ENCODE measurements at places on chromosomes 4 and X.
A peak's percentile ranks its signal among the peaks of the same experiment; 100 is the strongest.

GRCh38 chr4:71709961-71710360, 73.9 kb downstream of the GC start:
- DNase-seq: no peak

DNA sequence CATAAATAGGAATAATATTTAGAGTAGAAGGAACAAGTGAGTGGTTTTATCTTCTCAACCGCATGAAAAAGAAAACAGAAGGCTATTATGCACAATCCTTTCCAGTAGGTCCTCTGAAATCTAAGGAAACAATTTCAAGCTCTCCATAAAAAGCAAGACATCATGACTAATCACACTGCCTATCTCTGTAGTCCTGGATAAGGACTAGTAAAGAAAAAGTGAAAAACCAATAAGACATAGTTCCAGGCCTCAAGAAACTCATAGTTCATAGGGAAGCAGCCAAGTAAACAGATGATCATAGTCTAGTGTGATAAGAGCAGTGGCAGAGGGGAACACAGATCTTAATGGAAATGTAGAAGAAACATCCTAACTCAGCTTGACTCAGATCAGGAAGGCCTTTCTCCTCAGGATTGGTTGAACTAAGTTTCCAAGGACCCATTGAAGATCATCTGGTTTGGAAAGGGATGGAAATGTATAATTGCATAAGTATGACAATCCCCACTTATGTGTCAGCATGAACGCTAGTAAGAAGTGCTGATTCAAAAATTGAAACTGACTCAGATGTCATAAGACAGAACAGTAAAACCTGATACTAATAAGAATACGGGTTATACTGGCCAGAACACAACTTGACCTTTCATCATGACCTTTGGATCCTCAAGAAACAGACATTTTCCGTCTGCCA, 155.3 kb downstream of the GRIA3 start:
- peak; percentile 34 for DNase-seq

DNA sequence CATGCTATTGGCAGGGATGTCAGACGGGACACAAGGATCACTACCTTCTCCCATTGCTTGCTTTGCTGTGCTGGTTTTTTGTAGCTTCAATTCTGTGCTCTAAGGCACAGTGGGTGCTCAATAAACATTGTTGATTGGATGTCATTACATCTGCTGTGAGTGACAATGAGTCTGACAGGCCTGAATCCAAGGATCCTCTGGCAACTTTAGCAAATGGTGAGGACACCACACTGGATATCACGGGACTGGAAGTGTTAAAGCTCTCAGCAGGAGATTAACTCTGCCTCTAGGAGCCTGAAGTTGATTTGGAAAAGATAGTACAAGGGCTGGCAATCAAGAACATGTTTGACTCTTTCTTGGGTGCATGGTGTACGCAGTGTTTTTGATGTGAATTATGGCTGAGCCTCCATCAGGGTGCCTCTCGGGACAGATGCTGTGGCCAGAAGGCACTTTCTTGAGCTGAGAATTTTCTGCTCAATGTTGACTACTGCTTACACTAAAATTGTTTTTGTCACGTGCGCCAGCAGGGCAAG, 217.9 kb downstream of the ARAP2 start:
- no peak for DNase-seq

- DNase-seq: no peak
These were observed 135.5 kb downstream of the REPS2 start for GRCh38 chrX:17081968-17082367.

DNA sequence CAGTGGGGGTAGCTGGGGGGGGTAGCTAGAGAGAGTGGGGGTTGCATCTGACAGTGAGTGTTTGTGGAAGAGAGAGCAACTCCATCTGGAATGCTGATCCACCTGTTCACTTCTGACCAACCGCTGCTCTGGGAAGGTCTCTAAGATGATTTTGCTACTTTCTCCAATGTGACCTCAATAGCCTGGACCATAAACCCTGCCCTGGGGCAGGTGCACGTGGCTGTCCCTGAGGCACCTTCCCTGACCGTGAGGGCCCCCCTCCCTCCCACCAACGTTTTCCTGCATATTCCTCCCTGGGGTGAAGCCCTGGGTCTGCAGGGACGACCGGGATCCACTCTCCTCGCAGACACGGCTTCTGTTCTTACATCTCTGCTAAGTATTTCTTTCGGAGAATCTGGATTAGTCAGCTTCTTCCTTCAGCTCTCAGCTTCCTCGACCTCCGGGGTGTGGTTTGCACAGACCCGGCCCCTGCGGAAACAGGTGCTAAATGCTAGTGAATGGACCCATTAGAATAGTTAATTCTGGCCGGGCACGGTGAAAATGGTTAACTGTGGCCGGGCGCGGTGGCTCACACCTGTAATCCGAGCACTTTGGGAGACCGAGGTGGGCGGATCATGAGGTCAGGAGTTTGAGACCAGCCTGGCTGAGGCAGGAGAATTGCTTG, 21.4 kb upstream of the PLCXD1 start:
- DNase-seq: no peak

DNA sequence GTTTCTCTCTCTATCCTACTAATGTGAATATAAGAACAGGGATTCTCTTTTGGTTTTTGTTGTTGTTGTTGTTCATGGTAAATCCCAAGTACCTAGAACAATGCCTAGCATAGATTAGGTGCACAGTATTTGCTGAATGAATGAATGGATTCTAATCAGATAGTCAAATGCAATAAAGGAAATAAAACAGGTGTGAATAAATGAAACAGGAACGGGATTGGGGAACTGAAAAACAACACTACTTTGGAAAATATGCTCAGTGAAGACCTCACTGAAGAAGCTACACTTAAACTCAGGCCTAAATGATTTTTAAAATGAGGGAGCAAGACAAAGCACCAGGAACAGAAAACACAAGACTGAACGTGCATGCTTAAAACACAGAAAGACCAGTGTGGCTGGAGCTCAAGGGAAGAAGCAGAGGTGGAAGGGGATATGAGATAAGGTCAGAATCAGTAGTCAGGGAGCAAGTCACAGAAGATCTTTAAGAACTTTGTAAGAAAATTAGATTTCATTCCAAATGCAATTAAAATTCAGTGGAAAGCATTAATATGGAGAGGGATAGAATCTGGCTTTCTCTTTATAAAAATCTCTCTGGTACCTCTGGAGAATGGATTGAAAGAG, 144.7 kb downstream of the ZAR1 start:
- no peak for DNase-seq

- no peak for DNase-seq
These were observed 69.7 kb upstream of the H2AZ1 start for GRCh38 chr4:100019821-100020220.

DNA sequence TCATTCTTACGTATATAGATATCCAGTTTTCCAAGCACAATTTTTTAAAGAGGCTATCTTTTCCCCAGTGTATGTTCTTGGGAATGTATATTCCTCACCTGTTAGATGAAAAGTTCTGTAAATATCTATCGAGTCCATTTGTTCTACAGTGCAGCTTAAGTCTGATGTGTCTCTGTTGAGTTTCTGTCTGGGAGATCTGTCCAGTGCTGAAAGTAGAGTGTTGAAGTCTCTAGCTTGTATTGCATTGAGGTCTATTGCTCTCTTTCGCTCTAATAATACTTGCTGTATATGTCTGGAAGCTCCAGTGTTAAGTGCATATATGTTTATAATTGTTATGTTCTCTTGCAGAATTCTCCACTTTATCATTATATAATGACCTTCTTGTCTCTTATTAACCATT, 373.1 kb downstream of the PPARGC1A start:
- DNase-seq: no peak

GRCh38 chr4:140944199-140944515, 188.0 kb upstream of the TBC1D9 start:
- DNase-seq: peak; percentile 63

DNA sequence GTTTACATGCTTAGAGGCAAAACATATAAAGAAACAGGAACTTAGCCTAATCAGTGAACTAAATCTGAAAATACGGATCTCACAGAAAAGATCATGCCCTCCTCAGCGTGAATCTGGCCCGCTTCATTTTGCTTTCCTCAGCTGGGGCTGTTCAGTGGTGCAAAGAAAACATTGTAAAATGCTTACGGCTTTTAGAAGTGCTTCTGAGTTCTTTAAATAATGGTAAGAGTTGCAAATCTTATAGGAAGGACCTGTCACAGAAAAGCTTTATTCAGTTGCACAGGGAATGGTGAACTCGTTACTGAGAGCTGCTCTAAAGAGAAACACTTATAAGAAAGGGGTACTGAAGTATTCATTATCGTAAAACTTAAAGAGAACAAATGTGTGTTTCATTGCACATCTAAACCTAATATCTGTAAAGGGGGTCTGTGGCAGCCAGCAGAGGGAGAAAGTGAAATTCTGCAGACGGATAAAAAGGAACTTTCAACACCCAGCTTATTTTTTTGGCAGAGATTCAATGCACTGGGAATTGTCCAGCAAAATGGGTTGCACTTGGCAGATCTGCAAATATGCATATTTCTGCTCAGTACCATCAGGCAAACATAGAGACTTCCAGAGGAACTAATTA, 139.2 kb upstream of the ANK2 start:
- peak; percentile 28 for DNase-seq
